ENCODE measurements at places on chromosomes 12 and 14.

DNA sequence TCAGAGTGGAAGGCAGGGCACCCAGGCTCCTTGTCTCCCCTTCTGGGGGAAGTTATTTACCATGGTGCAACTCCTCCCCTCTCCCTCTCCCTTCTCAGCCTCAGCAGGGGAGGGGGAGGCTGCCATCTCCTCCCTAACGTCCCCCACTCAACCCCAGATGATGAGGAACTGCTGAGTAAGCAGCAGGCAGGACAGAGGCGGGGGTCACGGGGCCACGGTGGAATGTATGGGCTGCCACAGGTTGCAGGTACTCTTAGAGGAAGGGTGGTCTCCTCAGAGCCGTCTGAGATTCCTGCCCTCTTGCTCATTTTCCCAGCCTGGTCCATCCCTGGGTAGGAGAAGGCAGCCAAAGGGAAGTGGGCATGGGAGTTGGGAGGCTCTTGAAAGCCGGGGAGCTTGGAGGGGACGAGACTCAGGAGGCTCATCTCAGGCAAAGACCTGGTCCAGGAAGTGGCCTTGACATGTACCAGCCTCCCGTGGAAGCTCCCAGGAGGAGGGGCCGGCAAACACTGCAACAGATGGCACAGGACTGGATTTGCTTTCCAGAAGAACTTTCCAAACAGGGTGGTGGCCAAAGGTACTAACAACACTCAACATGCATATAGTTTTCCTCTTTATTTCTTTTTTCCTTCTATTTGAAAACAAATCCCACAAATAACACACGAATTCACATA lies 19.0 kb downstream of the RIN3 start:
- DNase-seq, result no peak

- DNase-seq, result no peak
These were observed 21.5 kb downstream of the JAG2 start for GRCh38 chr14:105146976-105147635.

DNA sequence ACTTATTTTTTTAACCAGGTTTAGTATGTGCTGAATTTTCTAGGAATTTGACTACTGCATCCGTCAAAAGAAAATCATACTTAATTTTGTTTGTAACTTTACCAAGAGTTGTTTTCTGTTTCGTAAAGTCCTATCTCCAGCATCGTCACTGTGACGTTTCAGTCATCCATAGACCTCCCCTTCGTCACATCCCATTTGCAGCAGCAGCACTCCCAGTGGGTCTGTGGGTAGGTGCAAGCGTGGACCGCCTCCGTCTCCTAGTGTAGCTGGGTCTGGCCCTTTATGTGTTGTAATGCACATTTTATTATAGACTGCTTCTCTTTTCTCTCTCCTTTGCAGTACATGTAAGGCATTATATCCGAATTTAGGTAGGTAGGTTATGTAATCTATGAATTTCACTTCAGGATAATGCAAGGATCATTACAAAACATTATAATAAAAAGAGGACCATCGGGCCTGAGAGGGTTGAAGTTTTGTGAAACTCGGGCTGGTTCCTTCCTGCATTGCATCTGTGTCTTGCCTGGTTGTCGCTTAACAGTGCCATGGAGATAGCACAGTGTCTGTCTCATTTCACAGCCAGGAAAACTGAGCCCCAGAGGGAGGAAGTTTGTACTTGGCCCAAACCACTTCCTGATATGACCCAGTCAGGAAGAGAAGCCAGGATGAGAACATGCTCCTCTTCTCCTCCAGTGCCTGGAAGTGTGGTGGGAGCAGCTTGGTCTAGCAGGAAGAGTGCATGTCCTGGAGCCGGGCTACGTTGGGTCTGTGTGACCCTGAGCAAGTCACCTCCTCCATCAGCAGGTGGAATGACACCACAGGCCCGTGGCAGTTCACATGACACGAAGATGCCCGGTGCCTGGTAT lies 41.3 kb downstream of the EVL start:
- no peak for DNase-seq

- DNase-seq, result no peak
These were observed 17.9 kb downstream of the CPM start for GRCh38 chr12:68915055-68915454.

DNA sequence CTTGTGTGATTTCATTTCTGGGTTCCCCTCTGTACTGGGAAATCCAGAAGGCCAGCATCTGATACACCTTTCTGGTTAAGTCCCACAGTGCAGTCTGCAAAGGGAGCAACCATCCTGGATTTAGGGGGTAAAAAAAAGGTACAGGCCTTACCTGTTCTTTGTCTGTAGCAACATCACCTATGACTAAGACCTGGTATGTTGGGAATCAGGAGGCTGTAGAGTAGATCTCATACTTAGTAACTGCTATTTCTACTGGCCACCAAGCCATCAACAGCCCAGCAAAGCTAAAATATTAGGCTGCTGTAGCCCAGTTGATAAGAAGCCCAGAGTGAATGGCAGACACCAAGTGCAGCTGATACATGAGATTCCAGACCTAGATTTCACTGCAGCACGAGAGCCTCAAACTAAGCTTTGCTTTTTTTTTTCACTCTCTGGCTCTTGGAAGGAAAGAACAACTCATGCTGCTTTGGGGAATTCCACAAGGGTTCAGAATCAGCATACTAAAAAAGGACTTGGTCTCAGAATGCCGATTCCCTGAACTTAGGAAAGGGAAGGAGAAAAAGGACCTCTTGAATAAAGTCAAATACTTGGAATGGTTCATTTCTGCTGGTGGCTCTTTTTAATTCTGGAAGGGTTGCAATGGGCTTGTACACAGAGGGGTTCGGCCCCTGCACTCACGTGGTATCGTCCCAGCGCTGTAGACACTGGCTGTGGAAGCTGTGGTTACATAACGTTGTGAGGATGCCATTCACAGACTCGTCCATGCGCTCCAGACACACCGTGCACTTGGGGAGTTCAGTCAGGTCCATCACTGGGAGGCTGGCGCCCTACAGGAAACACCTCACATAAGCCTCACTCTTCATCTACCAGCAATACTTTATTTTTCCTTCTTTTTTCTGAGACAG lies 20.5 kb downstream of the BRAP start:
- peak; percentile 35 for DNase-seq

DNA sequence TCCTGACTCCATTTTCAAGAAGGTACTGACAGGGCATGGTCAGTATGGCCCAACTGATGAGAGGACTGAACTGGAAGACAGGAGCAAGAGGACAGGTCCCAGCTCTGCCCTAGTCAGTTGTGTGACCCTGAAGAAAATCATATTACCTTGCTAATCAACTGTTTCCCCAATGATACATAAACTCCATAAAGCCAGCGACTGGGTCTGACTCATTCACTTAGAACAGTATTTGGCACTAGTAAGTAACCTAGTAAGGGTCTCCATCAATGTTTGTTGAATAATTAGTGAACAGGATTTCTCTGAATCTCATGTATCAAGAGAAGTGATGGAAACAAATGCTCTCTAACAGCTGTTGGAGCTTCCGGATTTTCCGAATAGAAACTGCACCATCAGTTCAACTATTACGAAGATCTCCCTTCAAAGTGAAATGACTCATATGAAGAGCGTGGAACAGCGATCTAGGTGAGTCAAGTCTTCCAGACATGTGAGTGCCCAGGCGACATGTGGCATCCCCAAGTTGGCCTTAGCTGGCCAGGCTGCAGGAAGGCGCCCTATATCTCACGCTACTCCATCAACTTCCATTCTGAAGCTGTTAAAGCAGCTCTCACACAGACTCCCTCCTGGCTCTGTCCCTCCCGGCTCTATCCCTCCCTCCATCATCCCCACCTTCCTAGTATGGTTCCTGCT lies 94.5 kb downstream of the TTC7B start:
- DNase-seq, result no peak

DNA sequence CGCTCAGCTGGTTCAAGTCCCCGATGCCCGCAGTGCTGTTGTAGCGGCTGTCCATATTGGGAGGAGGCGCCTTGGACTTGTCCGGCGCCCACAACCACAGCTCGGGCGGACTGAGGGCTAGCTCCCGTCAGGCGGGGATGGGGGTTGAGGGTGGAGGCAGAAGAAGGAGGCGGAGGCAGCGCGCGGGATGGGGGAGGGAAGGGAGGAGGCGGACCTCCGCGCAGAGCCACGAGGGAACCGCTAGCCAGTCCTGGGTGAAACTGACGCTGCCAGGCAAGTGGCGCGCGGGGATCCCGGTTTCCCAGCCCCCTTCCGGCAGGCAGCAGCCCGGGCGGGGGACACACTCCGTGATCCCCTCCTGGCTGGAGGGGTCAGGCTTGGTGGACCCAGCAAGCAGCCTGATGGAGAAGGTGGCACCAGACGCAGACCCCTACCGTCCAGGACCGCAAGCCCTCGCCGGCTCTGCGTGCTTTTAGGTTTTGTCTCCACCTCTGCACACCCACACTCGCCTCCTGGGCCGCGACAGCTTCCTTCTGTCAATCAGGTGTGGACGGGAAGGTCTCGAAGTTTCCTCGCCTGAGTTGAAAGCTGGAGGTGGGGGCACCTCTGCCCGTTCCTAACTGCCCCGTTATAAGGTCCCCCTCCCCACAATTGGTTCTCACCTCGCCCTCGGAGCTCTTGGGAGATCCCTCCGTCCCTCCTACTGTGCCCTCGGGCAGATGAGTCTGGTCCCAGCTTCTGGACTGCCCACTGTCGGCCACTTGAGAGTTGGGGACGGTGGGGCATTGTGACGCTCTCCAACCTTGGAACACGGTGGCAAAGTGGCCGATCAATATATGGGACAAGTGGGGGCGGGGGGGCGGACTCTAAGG lies at the start of gene CPNE8:
Gene CPNE8 (minus strand): TSS at position 112 of the 872 bp plus-strand sequence. CDS start 57 bp downstream, at position 55.
- DNase-seq, result peak; percentile 59

DNA sequence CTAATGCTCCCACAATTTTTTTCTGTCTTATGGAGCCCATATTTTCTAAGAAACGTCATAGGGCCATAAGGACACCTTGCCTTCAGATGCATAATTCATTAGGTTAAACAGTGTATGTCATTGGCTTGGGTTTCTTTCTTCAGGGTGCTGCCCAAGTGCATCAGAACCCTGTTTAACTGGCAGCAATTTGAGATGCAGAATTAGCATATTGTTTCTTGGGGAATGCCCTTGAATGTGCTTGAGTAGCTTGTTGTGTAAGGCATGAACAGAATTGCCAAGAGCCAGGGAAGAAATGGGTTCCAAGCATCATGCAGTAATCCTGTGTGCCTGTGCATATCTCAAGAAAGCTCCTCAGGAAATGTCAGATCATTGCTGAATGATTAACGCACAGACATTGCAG lies 277.2 kb downstream of the SYT1 start:
- no peak for DNase-seq

DNA sequence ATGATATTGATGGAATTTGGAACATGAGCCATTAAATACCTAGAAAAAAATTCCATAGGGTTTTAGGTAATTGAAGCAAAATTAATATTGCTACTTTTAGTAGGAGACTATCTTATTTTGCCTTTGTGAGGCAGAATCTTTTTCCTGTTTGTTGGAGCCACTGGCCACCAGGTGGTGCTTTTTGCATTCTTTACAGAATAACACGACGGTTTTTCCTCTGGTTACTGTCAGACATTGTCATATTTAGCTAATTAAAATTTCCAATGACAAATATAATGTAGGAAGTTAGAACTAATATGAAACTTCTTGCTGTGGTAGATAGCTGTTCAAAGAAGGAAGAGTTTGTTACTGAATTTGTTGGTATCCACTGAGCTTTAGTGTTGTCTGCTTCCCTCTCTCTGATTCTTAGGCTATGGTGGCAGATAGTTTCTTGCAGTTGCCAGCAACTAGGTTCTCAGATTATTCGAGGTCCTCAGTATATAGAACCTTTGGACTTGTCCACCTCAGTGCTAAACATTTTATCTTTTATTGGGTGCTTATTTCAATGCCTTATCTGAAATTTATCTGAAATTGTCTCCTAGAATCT lies 25.7 kb downstream of the RAB21 start:
- DNase-seq, result no peak

GRCh38 chr14:22767323-22767589 lies 768 bp downstream of the OXA1L start:
- no peak for DNase-seq

- DNase-seq, result no peak
These were observed 12.5 kb upstream of the IQSEC3 start for GRCh38 chr12:53735-54730.

- DNase-seq, result no peak
These were observed 8.7 kb downstream of the NT5DC3 start for GRCh38 chr12:103832048-103832997.

DNA sequence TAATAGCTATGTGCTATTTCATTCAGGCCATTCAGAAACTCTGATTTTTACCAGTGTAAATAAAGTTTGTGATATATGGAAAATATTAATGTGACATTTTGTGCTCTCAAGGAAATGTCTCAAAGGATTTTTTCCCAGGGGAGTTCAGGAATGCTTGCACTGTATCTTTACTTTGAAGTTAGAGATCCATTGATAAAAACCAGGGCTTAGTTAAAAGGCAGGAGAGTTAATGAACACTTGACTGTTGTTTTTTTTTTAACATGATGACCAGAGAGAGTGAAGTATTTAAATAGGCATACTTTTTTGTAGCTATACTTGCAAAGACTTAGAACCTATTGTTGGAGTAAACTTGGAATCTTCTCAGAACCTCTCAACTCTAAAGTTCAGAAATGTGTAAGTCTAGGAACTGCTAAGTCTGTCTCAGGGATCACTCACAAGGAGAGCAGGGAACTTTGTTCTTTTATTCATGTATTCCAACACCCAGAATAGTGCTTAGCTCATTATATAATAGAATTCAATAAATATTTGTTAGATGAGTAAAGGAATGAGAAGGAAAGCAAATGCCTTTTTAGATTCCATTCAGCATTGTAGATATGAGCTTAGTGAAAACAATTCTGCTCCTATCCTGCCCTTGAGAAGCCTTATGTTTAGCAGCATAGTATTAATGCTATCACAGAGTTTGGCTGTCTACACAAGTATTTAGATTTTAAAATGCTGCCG lies 117.5 kb downstream of the DAAM1 start:
- DNase-seq, result no peak

DNA sequence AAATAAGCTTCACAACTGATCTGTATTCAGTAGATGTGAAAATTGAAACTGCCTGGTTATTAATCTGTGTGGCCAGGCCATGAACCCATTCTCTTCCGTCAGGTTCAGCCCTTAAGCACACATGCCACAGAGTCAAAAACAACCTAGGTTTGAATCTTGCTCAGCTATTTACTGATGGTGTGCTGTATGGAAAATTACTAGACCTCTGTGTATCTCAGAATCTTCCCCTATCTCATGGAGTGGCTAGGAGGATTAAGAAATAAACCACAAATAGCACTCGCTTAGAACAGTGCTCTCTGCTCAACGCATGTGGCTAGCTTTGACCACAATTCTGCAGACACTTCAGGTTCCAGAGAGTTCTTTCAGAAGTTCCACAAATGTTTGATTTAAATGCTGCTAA lies 240.7 kb upstream of the PLEKHG7 start:
- DNase-seq, result no peak

All from amygdala (tissue), 56 donors.